OCI-LY7 (cell line): ENCODE measurements at places on chromosomes 12 and 14. TPM values are rescaled to one million over a fixed set of nuclear protein-coding genes. Genes with fewer than 3 reads are reported as not detected.

DNA sequence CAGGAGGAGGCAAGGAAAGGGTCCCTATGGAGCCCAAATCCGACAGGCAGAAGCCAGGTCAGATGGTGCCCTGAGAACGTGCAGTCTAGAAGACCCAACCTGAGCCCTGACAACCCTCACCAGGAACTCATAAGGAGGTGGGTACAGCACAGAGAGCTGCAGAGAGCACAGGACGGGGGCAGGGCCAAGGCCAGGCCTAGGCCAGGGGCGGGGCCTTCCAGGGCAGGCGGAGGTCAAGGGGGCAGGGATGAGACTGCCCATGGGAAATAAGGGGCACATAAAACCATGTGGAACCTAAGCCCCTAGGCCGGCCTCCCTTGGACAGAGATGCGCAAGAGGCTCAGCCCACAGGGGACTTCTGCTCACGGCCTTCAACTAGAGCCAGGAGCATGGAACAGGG lies 45.1 kb downstream of the SSH1 start:
- DNase-seq: no peak

DNA sequence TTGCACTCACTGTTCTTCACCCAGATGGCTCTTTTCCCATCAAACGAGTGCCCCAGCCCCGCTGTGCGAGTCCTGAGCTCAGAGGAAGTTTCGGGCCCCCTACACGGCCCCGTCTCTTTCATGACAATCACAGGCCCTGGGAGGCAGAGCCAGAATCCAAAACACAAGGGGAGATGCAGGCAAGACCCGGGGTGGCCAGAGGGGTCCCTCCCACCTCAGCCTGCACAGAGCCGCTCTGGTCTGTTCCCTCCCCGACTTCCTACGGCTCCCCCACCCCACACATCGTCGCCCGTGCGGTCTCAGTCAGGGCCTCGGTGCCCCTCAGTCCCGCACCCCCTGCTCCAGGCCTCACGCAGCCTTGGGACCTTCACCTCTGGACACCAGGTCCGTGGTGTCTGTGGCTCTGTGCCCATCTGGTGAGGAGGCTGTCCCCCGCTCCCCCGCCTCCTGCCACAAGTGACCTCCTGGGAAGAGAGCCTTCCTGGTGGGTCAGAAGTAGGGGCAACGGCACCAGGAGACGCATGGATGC lies 8.9 kb downstream of the GPR132 start:
- DNase-seq: no peak

DNA sequence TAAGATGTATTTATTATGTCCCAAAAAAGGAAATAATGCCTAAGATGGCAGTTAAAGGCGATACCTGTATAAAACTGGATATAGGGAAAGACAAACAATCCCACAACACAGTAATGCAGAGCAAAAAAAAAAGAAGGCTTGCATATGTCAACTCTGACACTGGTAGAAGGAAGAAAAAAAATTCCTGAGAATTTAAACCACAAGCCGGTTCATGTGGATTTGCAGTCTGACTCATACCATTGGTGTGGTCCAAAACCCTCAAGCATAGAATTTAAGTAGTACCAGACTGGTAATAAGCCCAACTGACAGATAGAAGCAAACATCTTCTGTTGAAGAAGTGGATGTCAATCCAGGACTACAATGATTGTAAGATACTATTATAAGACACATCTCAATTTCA lies 7.2 kb downstream of the DNAI7 start:
- DNase-seq: no peak

DNA sequence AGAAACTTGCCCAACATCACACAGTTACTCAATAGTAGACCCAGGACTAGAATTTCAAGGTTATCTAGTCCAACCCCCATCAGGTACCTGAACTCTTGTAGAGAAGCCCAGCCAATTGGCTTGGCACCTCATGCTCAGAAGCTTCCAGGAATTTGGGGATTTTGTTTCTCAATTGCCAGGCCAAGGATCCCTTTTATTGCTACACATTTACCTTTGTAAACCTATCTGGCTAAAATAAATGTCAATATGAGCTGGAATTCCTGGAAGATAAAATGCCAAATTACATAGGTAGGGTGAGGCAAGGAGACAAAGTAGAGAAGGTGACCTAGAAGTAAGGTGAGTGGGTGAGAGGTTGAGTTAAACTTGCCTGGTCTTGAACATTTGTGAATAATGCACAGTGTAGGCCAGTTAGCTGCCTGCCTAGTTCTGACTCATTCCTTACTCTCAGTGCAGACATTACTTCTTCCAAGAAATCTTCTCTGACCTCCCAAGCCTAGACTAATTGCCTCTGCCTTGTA lies 36.3 kb downstream of the SDR9C7 start:
- no peak for DNase-seq

DNA sequence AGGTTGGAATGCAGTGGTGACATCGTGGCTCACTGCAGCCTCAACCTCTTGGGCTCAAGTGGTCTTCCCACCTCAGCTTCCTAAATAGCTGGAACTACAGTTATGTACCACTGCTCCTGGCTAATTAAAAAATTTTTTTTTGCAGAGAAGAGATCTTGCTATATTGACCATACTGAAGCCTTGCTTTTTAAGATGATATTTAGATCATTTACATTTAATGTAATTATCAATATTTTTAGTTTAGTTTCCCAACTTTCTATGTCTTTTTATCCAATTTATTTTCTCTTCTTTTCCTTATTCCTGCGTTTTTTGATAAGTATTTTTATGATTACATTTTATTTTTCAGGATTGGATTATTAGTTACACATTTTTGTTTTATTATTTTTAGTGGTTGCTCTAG lies 340.1 kb downstream of the APAF1 start:
- DNase-seq: no peak

Gene PRPF39
- 41.8 and 47.8 TPM in 2 replicates for total RNA-seq

Gene GALC
- 18.0 and 21.3 TPM in 2 replicates for total RNA-seq

Gene DHRS4
- 18.8 and 19.6 TPM in 2 replicates for total RNA-seq

DNA sequence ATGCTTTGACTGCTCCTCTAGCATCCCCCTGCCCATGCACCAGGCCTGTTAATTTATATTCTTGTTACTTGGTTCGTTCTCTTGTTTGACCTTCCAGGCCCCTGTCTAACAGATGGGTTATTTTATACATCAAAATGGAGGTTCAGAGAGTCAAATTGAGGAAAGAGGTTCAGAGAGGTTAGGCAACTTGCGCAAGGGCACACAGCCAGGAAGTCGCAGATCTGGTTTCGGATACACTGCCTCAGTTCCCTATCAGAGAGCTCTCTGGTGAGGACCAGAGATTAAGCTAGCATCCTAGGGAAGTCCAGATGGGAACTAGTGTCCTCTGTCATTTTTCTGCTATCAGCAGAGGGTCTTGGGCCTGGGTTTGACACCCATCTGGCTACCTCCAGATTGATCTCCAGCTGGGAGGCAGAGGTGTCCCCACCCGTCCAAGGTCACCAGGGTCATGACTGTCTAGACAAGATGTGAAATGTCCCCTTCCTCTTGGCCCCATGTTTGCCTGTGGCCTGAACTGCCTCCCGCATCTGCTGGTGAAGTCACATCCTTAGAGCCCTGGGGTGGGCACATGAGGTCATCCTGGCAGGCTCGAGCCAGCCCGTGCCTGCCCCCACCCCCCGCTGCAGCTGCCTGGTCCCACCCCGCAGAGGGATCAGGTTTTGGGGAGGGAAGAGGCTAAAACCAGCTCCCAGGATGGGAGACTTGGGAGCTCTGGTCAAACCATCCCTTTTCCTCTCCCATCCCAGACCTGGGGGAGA lies 84.3 kb upstream of the NCOR2 start:
- no peak for DNase-seq

Gene PGF
- 0.19 TPM in 1 of 2 replicates, not detected in the other for total RNA-seq

DNA sequence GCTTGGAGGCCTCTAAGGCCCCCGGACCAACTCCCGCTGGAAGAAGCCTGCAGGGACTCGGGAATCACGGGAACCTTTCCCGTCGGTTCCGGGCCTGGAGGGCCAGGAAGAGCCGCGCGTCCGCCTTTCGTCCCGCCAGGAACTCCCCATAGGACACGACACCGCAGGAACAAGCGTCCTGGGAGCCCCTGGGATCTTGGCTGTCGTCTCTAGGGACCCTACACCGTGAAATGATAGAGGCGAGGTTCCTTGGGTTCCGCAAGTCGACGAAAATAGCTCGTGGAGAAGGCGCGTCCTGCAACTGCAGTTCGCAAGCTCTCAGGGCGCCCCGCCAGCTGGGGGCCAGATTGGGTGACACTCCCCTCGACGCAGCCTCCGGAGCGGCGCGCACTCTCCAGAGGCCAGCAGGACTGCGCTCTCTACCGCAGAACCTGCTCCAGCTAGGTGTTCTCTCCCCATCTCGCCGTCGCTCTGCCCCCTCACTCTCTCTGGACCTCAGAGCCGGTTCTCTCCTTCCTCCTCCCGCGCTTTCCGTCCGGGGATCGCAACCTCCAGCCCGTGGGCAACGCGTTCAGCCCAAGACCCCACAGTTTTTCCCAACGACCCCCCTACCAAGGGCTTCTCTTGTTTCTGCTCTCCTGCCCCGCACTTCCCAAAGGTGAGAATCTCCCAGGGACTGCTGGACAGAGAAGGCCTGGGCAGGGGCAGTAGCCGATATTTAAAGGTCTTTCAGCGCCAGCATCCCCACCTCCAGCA lies 776 bp downstream of the BMP4 start:
- DNase-seq: no peak

- DNase-seq: no peak
Observed at GRCh38 chr14:68783408-68784225, 9.2 kb downstream of the ZFP36L1 start.

DNA sequence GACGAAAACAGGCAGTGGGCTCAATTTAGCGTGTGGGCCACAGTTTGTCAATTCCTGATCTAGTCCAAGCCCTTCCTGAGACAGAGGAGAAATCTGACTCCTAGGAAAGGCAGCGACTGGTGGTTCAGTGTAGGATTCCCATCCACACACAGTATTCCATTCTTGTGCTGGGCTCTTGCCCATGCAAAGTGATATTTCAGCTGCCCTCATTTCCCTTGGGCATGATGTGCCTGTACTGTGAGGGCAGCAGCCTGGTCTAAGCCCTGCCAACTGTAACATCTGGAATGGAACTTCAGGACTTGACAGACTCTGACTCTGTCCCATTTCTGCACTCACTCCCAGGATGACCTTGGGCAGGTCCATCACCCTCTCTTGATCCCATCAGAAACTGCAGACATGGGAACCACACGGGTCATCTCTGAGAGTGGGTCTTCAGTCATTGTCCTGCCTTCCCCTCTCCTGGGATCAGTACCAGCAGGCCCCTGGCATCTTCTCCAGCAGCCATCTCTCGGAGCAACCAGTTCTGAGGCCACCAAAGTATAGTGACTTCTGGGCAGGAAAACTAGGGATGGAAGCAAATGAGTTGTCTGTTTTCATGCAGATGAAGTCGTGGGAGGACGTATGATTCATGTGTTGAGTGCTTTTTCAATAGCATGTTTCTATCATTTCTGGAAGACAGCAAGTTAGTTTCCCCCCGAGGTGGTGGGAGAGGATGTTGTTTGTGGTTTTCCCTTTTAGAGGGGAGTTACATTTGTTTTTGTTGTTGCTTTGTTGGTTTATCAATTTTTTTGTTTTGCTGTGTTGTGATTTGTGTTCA lies 54.2 kb upstream of the BCL2L14 start:
- no peak for DNase-seq

DNA sequence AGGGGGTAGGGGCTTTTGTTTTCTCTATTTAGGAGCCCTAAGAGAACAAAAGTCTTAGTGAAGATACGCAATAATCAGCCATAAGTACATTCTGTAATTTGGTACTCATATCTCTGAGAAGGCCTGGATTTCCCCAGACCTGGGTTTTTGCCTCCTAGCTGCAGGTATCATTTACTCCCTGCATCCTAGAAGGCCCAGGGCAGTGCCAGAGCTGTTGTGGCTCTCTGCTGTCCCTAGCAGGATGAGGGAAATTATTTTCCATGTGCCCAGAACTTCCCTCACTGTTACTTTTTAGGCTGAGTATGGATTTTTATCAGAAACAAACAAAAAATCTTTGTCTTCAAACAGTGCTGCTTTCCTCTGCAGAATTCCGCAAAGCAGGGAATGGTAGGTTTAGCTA lies 192.5 kb upstream of the SYT1 start:
- no peak for DNase-seq

DNA sequence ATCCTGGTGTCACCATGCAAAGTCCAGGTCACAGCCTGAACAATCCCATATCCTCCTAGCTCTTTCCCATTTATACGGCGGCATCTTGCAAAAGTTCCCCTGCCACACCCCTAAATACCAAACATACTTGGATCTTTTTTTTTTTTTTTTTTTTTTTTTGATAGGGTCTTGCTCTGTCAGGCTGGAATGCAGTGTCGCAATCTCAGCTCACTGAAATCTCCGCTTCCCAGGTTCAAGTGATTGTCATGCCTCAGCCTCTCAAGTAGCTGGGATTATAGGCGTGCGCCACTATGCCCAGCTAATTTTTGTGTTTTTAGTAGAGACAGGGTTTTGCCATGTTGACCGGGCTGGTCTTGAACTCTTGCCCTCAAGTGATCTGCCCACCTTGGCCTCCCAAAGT lies 451.3 kb downstream of the GLT1D1 start:
- no peak for DNase-seq

- DNase-seq: no peak
Observed at GRCh38 chr14:71062581-71063303, 155.5 kb downstream of the PCNX1 start.

Gene PRKCH
- 0.42 and 2.3 TPM in 2 replicates for total RNA-seq

DNA sequence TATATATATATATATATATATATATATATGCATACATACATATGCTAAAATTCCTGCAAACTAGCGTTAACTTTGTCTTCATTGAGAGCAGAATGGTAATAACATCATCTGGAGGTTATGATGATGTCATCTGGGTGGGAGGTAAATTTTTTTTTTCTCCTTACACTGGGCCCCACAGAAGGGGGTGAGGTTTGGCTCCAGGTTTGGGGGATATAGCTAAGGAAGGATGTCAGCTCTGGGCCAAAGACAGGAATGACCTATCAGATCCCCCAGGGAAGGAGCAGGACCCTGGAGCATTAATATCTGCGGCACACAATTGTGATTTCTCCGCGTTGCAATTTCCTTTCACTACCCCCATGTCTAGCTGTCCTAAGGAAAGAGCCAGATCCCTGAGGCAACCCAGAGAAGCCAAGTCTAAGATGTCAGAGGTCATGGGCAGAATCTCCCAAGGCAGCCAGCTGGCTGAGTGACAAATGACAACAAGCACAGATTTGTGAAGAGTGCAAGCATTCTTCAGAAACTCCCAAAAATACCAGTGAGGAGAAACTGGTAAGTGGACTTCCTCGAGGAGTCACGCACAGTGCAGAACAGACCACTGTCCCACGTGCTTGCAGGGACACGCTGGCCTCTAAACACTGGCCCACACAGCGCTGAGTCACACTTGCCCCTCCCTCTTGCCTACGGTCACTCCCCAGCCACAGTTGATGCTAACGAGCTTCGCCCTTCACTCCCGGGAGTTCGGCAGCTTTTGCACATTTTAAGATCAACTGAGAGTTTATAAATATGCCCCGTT lies 9.9 kb downstream of the UBC start:
- DNase-seq: no peak

Gene RERGL
- not detected in 2 replicates for total RNA-seq

DNA sequence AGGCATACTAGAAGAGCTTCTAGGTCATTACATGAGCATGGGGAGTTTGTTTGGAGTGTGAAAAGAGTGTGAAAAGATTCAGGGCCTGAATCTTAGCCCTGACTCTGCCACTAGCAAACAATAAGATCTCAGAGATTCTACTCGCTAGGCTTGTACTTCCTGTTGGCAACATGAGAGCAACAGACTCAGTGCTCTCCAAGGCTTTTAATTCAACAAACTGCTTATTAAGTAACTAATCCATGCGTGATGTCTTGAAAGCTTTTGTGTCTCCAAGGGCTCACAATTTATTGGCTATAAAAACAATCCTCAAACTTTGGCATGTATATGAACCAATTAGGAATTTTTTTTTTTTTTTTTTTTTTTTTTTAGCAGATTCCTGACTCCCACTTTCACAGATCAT lies 105.1 kb downstream of the STXBP6 start:
- DNase-seq: no peak

- no peak for DNase-seq
Observed at GRCh38 chr12:80217011-80217535, 117.7 kb downstream of the OTOGL start.

- no peak for DNase-seq
Observed at GRCh38 chr12:45246236-45246635, 30.3 kb downstream of the ANO6 start.
